ENCODE measurements at places on chromosomes 3 and 15.

DNA sequence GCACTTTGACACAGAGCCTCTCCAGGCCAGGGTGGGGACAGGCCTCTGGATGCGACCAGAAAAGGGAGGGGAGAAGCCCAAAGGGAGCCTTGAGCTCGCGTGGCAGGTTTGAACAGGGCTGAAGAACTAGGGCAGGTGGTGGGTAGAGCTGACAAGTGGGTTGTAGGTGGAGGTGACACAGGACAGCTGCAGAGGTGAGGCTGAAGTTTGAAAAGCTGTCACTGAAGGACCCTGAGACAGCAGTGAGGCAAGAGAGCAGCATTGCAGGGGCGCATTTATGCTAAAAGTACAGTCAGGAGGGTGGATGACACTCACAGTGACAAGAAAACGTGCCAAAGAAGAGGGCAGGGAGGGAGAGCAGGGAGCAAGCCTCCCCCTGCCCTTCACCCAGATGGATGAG is 21.8 kb upstream of the EPB42 start:
- DNase-seq = no peak

- DNase-seq = no peak
These were observed 10.2 kb downstream of the RASL12 start for GRCh38 chr15:65057549-65057940.

DNA sequence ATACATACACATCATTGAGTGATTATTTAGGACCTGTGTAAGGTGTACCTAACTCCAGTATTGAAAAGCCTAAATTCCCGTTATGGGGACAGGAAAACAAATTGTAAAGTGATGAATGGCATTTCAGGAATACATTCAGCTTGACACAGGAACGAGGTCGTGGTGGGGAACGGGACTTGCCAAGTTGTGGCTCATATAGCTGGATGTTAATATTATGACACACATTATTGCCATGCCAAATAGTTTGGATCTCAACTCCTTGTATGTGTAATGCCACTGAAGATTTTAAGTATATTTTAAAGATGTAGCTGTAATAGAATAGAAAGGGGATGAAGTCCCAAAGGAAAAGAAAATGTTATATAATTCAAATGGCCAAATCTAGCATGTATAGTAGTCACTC is 227.2 kb upstream of the GOLIM4 start:
- no peak for DNase-seq

DNA sequence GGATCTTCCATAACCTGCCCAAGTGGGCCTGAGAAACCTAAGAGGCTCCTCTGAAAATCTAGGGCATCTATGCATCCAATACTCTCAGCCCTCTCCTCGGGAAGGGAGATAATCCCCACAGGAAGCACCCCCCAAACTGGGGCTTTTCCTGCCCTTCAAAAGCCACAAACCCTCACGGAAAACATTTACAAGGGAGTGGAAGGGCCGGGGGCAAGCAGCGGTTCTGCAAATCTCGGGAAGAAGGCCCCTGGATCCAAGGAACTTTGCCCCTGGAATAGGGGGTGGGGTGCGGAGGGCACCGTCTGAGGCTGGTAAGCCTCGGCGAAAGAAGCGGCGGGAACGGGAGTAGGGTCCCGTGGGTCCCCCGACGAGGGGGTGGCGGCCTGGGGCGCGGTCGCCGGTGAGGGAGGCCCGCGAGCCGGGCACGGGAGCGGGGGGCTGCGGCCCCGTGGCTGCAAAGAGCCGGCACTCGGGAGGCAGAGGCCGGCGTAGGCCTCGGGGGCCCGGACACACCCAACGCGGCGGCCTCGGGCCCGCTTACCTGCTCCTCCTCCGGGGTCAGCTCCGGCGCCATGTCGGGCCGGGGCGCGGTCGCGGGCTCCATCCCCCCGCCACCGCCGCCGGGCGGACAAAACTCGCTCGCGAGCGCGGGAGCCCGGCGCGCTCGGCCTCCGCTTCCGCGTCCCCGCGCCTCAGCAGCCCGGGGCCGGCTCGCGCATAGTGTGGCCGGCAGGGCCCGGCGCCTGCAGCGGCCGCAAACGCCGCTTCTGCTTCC is 755 bp downstream of the PTPN9 start:
- peak; percentile 50 for DNase-seq

- DNase-seq = no peak
These were observed 682.1 kb upstream of the CFAP20DC start for GRCh38 chr3:59731943-59732342.

DNA sequence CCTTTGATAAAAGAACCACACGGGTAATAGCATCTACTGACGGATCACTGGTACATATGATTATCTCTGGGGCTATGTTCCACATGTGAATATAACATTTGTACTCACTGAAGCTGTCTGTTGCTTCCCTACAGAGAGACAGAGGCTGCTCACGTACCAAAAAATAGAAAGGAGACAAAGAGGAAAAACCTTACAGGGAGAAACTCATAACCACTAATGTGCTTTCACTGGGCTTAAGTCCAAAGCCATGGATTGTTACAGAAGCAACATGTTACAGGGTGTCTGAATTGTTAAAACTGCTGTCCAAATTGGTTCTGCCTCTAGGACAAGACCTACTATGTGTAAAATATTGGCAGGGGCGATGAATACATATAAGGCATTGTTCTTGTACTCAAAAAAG is 311.9 kb downstream of the FOXP1 start:
- no peak for DNase-seq

GRCh38 chr15:39613271-39613670 is 32.4 kb downstream of the THBS1 start:
- DNase-seq = no peak

DNA sequence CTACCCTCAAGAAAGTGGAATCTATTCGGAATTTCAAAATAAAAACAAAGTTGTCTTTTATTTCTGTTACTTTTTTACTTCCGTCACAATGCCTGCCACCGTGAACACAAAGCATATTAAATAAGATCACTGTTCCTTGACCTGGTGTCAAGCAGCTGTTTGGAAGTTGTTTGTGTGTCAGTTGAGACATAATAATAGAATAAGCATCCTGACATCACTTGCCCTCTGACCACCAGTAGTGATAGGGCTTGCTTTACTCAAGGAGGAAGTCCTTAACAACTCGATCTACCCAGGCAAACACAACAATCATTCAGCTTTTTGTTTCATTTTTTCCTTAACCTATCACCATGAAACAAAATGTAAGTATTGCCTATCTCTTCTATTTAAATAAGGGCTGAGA is 454.4 kb upstream of the RASGRP1 start:
- DNase-seq = peak; percentile 22

GRCh38 chr3:126895178-126896066 is 87.5 kb upstream of the PLXNA1 start:
- DNase-seq = peak; percentile 94

DNA sequence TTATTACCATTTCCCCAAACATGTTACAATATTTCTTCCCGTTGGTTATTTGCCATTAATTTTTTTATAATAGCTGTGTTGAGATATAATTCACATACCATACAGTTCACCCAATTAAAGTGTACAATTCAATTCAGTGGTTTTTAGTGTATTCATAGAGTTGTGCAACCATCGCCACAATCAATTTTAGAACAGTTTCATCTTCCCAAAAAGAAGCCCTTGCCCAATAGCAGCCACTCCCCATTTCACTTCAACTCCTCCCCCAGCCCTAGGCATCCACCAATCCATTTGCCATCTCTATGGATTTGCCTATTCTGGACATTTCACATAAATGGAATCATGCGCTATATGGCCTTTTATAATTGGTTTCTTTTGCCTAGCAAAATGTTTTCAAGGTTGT is 225.1 kb downstream of the EPHB1 start:
- DNase-seq = no peak

DNA sequence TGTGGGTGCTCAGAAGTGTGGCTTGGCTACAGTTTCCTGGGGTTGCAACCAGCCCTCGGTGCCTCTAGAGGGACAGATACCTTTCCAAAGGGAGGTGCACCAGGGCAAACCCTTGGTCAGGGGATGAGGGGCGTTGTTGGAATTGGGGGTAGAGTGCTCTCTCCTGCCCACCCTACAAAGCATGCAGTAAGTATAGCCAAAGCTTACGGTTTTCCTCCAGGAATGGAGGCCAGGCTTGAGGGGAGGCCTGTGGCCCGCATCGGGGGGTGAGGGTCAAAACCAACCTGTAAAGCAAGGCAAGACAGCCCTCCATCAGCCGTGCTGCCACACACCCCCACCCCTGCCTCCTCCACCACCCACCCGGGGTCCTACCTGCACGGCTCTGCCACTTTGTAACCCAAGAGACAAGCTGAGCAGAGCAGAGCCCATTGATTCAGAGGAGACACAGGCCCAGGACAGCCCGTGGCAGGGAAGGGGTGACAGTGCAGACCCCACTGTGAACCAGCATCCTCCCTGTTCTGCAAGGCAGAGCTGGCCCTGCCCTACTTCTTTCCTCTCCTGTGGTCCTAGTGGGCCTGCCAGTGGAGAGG is 41.5 kb downstream of the TLE3 start:
- no peak for DNase-seq

- no peak for DNase-seq
These were observed 12.2 kb downstream of the RBSN start for GRCh38 chr3:15086699-15087098.

- no peak for DNase-seq
These were observed 282.8 kb upstream of the PROK2 start for GRCh38 chr3:72067721-72068120.

GRCh38 chr3:27880969-27881892 is 159.1 kb upstream of the EOMES start:
- DNase-seq = no peak

DNA sequence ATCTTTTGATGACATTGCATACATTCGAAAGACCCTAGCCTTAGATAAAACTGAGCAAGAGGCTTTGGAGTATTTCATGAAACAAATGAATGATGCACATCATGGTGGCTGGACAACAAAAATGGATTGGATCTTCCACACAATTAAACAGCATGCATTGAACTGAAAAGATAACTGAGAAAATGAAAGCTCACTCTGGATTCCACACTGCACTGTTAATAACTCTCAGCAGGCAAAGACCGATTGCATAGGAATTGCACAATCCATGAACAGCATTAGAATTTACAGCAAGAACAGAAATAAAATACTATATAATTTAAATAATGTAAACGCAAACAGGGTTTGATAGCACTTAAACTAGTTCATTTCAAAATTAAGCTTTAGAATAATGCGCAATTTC is 16.7 kb downstream of the KCNMB3 start:
- no peak for DNase-seq

DNA sequence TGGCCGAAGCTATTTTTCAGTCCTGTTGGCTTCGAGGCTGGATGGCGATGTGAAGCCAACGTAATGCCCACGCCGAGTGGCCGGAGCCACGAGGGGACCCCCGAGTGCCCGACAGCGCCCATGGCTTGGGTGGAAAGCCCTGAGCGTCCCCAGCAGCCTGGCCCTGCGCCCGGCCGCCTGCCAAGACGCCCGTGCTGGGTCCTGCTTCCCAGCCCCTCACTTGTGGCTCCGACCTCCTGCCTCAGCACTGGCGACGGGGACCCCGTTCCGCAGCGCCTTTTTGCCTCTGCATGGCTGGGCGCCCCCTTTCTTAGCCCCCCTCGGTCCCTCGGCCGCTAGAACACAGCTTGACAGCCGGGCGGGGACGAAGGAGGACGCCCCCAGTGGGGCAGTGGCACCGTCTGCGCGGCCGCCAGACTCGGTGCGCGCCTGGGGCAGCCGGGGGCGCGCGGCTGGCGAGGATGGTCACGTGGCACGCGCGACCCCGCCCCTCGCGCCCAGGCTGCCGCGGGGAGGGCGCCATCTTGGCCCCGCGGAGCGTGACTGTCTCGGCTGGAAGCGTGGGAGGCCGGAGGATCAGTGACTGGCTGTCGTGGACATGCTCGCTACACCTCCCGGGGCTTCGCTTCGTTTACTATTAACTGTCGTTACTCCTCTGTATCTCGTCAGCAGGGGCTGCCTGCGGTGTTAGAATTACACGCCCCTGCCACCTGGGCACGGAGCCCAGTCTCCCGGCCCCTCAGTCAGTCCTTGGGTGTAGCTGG is 626 bp upstream of the GPR176 start:
- peak; percentile 78 for DNase-seq

GRCh38 chr15:95519887-95520286 is 810.6 kb upstream of the NR2F2 start:
- DNase-seq = no peak

GRCh38 chr15:87549296-87549695 is 707.2 kb downstream of the NTRK3 start:
- no peak for DNase-seq

GRCh38 chr3:44685128-44685800 is 27.2 kb upstream of the ZNF502 start:
- peak; percentile 74 for DNase-seq

DNA sequence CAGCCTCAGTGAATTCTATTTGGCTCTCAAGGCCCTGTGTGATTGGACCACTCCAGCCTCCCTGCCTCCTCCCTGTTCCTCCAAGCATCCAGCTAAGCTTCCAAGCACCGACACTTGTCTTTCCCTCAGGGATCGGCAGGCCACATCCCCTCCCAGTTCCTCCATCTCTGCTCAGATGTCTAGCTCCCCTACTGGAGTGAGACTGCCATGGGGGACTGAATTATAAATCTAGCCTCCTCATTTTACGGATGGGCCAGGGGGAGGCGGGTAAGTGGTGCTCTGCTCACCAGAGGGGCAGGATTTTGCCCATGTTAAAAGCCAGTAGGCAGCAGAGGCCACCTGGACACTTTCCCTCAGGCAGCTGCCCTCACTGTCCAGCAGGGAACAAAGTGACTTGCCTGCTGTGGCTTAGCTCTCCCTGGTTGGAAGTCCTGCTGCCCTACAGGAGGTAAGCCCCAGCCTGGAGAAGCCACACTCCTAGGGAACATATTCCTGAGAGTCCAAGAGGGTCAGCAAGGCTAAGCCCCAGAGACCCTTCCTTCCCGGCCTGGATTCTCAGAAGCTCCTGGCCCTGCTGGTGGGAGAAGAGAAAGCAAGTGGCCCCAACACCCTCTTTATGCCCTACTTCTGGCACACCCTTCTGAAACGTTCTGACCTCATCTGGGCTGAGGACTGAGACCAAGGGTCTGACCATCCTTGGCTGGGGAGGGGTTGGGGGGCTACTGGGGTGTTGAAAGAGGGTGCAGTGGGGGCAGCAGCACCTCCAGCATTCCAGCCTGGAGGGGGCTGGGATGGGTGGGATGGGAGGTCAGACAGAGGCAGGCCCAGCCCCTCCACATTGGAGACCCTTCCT is 9.1 kb upstream of the HHATL start:
- DNase-seq = no peak

DNA sequence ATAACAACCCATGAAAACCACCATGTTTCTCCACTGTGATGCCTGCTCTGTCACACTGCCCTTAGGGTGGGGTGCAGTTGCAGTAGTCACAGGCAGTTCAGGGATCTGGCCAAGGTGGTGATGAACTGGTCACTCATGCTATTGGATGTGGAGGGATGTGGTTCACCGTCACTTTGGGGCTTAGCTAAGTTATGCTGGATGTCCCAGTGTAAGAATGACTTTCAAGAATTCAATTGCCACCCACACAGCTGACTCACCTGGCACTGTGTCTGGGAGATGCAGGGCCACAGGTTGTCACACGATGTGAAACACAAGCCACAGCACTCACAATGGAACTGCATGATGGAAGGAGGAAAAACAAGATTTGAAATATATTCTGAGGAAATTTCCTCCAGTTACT is 146.1 kb upstream of the CTNNB1 start:
- DNase-seq = no peak

- DNase-seq = no peak
These were observed 220.8 kb downstream of the RPLP1 start for GRCh38 chr15:69673291-69673881.

All from SJCRH30 (cell line).